ENCODE measurements at places on chromosomes 3 and 15.

- DNase-seq, result no peak
Observed at GRCh38 chr3:73768524-73769308, 144.0 kb upstream of the PDZRN3 start.

DNA sequence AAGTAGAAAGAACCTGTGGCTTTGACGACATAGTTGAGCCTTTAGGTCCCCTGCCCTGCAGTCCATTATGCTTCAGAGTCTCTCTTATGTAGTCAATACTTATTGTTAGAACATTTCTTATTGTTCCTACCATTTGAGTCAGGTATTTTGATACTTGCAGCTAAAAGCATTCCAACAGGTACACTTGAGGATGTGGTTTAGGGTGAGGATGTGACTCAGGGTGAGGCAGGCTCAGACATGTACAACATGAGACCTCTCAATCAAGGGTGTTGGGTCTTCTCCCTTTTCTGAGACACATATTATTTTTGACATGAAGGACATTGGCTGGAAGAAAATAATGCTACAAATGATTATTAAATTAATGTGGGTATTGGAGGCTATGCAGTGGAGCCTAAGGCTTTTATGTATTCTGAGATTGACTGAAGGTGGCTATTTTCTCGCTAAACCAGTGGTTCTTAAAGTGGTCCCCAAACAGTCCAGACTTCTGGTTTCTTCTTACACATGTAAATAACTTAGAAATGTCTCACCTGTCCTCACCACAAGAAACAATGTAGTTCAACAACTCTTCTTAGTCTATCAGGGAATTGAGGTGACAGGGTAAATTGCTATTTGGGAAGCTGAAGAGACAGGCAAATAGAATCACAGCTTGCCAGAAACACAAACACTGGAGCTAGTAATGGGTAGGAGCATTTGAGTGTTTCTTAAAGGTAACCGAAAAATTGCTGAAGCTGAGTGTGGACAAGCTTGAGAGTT is 135.5 kb upstream of the ZPLD1 start:
- no peak for DNase-seq

DNA sequence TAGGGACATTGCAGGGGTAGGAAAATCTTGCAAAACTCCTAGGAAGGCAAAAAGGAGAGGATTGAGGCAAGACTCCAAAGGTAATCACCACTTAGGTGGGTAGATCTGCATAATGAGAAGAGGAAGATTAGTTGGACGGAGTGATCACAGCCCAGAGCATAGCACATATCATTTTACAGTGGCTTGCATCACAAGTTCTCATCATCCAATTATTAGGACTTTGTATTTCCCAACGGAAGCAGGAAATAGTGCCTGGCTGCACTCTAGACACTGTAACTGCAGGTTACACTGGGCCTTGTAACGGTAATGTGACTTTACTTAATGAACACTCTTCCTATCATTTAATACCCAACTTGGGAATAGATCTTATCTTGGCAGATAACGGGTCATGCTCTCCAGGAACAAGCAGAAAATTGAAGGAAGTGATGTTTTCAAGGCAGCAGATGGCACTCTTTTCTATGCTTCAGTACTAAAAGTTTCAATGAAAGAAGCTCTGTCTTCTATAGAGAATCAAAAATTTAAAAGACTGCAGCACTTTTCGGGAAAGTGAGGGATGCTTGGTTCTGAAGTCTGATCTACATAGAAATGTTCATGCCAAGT is 101.9 kb upstream of the KCNMB2 start:
- DNase-seq, result no peak

DNA sequence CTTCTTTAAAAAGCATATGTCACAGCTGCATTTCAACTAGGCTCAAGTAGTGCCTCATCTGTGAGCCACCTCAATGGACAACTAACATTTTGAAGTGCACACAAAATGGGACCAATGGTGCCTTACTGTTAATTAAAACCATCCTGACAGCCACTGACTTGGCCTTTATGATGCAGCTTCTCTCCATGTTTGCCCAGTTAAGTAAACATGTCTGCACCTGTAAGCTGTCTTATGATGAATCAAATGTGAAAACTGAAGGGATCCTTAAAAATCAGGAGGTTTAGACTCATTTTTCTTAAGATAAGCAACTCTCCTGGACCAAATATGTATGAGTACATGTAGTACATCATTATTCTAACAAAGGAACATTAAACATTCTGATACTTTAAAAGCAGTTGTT is 861.6 kb downstream of the ROBO1 start:
- DNase-seq, result no peak

- DNase-seq, result no peak
Observed at GRCh38 chr3:114221165-114221880, 16.1 kb downstream of the ZNF80 start.

- DNase-seq, result no peak
Observed at GRCh38 chr3:117084739-117085270, 375.2 kb downstream of the TUSC7 start.

DNA sequence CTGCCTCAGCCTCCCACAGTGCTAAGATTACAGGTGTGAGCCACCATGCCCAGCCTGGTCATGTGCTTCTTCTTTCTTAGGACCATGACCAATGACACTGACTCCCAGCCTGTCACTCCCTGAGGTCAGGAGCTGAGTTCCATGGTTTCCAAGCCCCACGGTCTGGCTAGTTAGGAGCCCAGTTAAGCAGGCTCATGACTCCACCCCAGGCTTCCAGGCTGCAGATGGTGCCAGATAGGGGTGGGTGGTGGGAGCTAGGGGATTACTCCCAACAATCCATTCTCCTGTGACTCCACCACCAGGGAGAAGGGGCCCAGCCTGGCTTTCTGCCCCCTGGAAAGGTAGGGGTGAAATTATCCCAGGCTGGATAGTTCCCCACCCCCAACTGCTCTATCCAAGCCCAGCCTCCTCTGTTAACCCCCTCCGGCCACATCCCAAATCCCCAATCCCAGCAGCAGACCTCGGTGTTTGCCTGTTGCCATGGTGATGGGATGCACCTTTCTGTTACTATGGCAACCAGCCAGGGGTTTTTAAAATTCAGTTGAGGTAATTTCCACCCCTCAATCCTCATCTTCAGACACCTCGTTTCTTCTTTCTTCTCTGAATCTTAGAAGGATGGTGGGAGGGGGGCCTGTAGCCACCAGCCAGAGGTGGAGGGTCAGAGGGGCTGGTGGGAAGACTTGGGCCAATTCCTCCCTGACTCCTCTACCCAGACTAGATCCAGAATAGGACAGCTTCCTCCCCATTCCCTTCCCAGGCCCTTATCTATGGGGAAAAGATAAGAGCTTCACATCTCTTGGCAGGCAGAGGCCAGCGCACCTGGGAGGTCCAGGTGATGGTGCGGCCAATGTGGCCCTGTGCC is 22.5 kb upstream of the SEMA3F start:
- no peak for DNase-seq

DNA sequence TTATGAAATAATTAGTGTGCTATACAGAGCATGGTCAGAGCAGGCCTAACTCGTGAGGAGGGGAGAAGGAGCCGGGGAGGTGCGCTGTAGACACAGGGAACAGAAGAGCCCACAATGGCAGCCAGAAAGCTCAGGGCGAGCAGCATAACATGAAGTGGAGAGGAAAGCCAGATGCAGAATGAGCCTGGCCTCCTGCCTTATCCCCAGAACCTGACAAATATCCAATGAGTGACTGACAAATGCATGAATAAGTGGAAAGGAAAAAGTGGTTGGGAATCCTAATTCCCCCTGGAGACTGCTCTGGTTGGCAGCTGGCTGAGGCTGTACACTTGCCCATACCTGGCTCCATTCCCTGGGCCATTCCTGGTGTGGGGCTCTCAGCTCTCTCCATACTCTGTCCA is 9.2 kb upstream of the MST1R start:
- DNase-seq, result no peak

DNA sequence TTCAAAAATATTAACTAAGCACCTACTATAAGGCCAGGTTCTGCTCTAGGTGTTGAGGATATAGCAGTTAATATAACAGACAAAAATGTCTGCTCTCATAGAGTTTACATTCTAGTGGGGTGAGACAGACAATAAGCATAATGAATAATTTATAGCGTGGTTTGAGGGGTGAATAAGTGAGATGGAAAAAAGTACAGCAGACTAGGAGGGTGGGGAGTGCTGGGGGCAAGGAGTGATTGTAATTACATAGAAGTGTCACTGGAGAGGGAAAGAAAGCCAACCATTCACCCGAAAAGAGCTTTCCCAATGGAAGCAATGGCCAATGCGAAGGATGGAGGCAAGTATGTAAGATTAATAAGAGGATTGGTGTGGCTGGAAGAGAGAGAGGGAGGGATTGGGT is 552.9 kb upstream of the KCNMB2 start:
- DNase-seq, result no peak
